CD4-positive, alpha-beta T cell treated with Interleukin-4 for 1 hour (primary cell): ENCODE measurements at places on chromosomes 3 and 15.
A peak's percentile ranks its signal among the peaks of the same experiment; 100 is the strongest.

DNA sequence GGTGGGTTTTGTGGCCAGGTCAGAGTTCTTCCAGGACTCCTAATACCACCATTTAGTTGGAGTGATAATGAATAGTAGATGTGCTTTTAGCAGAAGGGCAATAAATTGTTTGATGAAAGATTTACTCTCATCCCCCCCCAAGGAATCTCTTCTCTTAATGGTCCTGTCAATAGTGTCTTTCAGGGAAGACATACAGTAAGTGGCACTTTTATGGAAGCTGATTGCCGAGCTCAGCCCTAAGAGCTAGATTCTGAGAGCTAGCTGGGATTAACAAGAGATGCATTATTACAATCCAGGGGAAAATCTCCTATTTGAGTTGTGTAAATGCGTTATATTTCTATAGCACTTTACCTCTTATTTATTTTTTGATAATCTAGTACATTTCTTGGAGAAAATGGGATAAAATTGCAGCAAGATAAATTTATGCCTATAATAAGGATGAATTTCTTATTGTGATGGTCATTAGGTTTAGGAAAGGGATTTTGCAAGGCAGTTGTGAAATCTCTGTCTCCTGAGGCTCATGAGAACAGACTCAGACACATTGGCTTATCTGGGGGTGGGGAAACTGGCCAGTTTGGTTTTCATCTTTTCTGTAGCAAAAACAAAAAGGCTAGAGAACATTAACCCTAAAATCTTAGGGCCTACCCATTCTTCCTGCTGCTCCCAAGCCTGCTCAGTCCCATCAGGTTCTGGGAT lies 41.6 kb upstream of the CLSTN2 start:
- no peak for DNase-seq

GRCh38 chr3:187721055-187721454 lies 18.7 kb upstream of the RTP2 start:
- DNase-seq = no peak

- DNase-seq = no peak
Observed at GRCh38 chr15:101807345-101807945, 4.1 kb downstream of the OR4F6 start.

GRCh38 chr15:101185770-101186169 lies 66.1 kb downstream of the CHSY1 start:
- DNase-seq = no peak

DNA sequence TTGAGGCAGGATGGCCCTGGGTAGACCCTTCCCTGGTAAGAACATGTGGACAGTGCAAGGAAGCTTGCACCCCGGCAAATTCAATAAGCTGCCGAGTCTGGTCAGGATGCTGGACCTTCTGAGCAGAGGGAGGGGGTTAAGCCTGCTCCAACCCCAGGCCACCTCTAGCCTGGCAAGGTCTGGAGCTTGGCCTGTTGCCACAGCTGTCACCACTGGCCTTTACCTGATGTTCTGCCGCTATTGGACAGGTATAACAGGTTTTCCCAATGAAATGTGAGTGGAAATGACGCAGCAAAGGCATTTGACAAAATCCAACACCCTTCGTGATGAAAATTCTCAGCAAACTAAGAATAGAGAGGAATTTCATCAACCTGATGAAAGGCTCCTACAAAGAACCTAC lies 699 bp upstream of the MESP1 start:
- no peak for DNase-seq

GRCh38 chr3:4776399-4776979 lies 202.7 kb upstream of the BHLHE40 start:
- no peak for DNase-seq

DNA sequence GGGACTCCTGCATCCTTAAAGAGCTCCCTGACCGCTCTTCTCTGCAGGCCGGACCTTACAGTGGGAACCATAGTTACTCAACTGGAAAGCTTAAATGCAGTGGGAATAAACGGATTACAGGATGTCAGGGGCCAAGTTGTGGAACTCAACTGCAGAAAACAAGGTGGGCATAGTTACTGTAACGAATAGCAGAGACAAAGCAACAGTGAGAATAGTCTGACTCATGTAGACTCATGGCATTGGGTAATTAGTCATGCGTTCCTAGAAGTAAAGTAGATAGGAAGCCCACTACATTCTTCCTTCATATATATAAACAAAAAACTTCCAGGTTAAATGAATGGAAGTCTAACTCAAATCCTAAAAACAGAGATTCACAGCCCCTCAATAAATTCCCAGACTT lies 95.5 kb upstream of the CHRNA7 start:
- no peak for DNase-seq

DNA sequence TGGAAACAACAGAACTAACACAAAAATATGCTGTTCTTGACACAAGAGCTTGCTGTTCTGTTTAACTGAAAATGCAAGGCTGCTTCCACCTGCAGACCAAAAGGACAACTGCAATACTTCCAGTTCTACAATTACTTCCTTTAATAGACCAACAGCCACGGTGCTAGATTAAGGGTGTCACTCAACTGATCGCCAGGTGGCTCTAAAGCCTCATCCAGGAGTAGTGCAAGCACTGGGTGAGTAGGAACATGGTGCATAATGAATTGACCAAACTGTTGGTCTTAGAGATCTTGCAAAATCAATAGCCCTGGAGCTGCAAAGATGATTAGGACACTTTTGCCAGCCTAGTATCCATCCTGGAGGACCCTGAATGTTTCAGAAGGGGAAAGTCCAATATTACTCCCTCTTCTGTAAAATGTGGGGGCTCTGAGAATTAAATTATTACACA lies 3.6 kb upstream of the CLDN16 start:
- no peak for DNase-seq

- DNase-seq = no peak
Observed at GRCh38 chr15:82739086-82739485, 29.4 kb upstream of the AP3B2 start.

DNA sequence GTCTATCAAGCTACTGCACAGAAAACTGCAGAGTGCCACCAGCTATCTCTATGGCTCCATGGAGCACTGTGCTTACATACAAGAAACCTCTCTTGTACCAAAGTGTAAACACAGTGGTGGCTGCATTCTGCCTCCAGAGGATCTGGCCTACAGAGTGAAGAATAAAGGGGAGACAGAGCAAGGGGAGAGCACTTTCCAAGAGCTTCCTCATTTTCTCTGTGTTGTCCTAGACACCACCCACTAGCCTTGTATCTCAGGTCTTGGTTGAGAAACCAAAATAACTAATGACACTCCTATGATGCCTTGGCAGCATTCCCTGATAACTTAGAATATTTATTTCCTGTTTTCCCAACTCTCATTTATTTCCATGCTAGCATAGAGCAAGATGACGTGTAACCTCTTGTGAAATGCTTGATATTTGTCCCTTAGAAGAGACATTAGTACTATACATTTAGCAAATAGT lies 56.9 kb upstream of the PHLDB2 start:
- DNase-seq = no peak

DNA sequence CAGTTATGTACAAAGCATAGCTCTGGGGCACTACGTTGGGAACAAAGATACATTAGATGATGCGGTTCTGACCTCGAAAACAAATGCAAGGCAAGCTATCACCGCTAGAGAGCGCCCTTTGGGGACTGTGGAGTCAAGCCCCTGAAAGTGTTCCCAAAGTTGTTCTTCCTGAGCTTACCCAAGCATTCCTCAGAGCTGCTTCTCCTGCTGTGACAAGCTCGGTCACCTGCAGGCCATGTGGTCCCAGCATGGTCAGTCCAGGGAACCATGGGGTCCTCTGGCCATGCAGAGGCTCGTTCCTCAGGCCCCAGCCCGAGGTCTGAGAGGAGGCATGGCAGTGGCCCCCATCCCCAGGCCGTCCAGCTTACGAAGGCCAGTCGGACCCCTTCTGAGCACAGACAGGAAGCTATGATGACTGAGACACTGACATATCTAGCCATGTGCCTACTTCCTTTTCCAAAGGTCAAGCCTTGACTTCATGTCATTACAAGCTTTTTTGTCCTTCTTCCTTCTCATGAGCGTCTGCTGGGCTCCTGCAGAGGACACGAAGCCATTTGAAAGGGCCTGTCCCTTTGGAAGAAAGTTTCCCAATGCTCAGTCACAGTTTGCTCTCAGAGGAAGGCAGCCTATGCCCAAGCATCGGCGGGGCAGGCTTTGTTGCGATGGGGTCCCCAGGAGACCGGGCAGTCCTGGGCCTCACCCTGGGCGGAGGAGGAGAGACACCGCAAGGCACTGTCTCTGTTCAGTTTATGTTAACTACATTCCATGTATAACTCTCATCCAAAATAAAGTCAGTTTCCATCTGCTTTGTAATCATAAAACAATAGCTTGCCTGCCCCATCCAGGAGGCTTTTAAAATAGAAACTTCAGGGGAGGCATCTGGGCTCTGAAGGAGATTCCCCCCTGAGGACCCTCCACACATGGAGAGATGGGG lies 79.3 kb downstream of the ATP10A start:
- DNase-seq = peak; percentile 45

GRCh38 chr3:6577584-6577983 lies 283.3 kb upstream of the GRM7 start:
- no peak for DNase-seq

GRCh38 chr3:195877767-195878423 lies 30.5 kb downstream of the TNK2 start:
- DNase-seq = no peak

DNA sequence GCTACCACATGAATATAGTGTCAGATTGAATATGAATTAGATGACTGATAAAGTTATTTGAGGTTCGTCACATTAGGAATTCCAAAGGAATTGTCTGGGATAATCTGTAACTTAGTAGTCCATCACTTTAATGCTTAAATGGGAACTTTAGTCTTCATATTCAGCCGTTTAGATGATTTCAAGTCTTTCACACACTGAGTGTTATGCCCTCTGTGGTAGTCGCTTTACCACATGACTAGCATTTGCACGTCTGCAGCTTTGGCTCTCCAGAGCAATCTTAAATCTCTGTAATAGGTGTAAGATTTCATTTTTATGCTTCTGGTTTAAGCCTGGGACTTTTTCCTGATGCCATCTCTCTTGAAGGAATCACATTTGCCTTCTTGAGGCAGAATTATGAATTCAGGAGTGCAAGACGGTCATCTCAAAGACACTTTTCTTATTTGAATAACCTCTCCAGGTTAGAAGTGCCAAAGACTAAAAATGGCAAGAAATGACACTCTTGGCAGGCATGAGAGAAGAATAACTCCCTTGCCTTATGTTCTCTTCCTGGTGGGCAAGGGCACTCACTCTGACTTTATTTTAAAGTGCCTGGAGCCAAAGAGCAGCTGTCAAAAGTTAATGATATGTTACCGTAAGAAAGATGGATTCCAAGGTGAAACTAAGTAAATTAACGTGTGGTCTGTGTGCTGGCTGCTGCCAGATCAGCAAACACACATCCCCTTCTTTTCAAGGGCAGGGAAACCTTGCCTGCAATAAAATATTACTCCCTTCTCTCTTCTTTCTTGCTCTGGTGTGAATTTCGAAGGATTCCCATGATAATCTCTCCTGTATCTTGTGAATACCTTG lies 153.3 kb downstream of the B3GALNT1 start:
- no peak for DNase-seq

DNA sequence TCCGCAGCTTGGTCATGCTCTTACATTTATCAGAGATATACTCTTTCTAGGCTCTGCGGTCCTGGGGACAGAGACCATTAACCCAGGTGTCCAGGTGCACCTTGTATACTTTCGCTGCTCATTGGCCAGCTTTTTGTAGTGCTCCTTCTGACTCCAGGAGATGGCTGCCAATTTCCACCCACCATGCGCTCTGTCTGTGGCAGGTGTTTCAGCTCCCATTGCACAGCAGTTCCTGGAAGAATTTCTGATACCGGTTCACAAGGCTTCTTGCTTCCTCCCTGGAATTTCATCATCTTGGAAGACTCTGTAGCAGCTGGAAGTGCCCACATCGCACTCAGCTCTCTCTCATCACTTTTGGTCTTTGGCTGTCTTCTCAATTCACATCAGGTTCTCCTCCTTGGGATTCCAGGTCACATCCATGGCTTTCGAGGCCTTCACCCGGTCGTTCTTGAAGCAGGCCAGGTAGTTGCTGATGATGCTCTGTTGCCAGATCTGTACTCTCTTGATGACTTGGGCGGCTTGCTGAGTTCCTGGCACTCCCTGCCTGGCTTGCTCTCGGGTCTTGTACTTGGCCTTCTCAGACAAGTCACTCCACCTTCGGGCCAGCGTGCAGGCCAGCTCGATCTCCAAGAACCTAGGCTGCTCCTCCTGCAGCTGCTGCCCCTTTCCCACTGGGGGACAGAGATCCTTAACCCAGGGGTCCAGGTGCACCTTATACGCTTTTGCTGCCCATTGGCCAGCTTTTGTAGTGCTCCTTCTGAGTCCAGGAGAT lies 41.1 kb upstream of the ARL8B start:
- no peak for DNase-seq

- no peak for DNase-seq
Observed at GRCh38 chr15:29822100-29822683, at the start of gene TJP1. TJP1 (minus strand) TSS chr15:29822468; CDS start chr15:29822028, 440 bp downstream.

- no peak for DNase-seq
Observed at GRCh38 chr3:51340013-51340829, 44.9 kb upstream of the MANF start.

- no peak for DNase-seq
Observed at GRCh38 chr3:120047686-120048085, 46.6 kb downstream of the GSK3B start.

- DNase-seq = no peak
Observed at GRCh38 chr3:122358703-122359032, 24.4 kb downstream of the MIX23 start.

GRCh38 chr15:32106401-32107381 lies 76.4 kb downstream of the CHRNA7 start:
- DNase-seq = no peak

GRCh38 chr3:176262071-176262470 lies 935.2 kb downstream of the TBL1XR1 start:
- no peak for DNase-seq

DNA sequence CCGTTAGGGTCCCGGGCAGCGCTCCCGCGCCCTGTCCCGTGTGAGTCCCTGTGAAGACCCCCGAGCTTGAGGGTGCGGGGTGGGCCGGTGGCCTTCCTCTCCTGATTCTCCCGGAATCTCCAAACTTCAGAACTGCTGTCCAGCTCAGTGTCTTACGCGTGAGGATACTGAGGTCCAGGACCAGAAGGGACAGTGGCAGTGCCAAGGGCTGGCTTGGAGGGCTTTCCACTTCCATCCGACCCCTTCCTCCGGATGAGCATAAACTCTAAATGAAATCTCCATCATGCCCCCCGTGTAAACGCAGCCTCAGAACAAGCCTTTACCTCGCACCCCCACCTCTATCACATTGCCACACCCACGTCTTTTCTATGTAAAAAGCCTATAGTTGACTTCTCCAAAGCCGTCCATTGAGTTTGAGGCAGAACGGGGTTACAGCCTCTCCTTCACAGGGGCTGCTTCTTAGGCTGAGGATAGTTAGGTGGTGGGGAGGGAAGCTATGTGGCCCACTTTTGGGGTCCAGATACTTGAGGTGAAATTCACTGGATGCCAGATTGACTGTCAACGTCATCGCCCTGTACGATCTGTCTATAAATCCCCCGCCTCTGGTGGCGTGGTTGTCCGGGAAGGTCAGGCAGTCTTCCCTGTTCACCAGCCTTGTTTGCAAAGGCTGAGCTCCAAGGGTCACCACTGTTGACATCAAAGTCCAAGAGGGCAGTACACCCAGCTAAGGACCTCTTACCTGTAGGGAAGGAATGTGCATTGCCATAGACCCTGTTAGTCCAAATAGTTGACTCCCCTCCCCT lies 1.1 kb downstream of the EDEM1 start:
- peak; percentile 77 for DNase-seq

- no peak for DNase-seq
Observed at GRCh38 chr3:31491660-31492059, 41.1 kb upstream of the STT3B start.

- DNase-seq = no peak
Observed at GRCh38 chr15:83170474-83171165, 37.0 kb downstream of the HDGFL3 start.

- peak; percentile 50 for DNase-seq
Observed at GRCh38 chr3:58630076-58630709, 36.4 kb downstream of the FAM3D start.

GRCh38 chr3:95797081-95797480 lies 1017.3 kb upstream of the EPHA6 start:
- no peak for DNase-seq
